NCI-H2171 (cell line): ENCODE measurements at places on chromosomes 7 and 10.

- no peak for DNase-seq
Measured at GRCh38 chr7:56003749-56004148, 39.4 kb downstream of the NIPSNAP2 start.

DNA sequence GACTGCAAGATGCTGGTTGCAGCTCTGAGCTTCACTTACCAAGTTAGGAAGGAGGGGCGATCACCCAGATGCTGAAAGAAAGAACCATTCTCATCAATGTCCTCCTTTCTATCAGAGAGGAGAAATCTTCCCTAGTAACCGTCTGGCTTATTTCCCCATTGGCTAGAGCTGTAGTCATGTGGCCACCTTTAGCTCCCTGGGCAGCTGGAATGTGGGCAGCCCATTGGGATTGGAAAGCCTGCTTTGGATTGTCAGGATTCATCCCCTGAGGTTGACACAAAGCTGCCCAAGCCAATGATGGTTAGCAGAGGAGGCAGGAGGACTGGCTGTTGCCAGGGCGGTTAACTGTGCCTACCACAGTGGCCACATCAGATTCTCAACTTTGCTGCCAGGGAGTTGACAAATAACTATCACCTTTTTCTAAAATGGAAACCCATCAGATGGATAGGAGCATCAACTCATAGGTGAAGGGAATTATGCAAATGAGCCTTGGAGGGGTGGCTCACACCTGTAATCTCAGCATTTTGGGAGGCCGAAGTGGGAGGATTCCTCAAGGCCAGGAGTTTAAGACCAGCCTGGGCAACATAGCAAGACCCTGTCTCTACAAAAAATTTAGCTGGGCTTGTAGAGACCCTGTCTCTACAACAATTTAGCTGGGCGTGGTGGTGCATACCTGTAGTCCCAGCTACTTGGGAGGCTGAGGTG lies 206.4 kb upstream of the GALNT17 start:
- no peak for DNase-seq

DNA sequence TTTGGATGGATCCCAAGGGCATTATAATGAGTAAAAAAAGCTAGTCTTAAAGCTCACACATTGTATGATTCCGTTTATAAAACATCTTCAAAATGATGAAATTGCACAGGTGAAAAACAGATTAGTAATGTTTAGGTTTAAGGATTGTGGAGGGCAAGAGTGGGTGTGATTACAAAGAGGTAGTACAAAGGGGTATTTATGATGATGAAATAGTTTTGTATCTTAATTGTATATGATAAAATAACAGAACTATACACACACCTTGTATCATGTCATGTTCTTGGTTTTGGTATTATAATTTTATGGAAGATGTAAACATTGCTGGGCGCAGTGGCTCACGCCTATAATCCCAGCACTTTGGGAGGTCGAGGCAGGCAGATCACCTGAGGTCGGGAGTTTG lies 2.8 kb upstream of the SSC4D start:
- DNase-seq, result no peak

DNA sequence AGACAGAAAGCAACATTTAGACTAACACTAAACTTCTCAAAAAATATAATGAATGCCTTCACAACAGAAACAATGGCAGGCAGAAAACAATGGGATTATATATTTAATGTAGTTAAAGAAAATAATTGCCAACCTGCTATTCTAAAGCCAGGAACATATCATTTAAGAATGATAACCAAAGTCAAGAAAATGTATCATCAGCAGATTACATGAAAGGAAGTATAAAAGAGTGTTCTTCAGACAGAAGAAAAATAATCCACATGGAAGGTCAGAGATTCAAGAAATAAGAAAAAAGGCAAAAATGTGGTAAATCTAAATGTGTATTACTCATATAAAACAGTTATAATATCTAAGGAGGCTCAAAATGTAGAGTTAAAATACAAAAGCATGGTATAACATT lies 98.1 kb downstream of the CYP26A1 start:
- DNase-seq, result no peak

GRCh38 chr10:95474228-95475002 lies 86.8 kb downstream of the SORBS1 start:
- DNase-seq, result no peak

DNA sequence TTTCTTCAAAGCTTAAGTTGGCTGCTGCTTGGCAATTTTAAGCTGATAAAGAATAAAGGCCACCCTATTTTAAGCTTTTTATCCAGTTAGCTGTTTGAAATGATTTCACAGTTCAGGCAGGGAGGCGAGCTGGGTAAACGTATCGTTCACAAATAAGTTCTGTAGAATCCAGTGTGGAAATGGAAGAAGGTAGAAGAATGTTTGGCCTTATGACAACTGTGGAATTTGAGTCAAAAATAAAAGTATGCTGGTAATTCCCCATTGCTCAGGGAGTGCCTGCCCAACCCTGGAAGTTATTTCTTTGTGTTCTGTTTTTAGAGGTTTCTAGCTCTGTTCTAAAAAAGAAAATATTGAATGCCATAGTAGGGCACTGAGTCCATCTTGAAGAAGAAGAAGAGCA lies 113.1 kb downstream of the ARL4A start:
- DNase-seq, result no peak

DNA sequence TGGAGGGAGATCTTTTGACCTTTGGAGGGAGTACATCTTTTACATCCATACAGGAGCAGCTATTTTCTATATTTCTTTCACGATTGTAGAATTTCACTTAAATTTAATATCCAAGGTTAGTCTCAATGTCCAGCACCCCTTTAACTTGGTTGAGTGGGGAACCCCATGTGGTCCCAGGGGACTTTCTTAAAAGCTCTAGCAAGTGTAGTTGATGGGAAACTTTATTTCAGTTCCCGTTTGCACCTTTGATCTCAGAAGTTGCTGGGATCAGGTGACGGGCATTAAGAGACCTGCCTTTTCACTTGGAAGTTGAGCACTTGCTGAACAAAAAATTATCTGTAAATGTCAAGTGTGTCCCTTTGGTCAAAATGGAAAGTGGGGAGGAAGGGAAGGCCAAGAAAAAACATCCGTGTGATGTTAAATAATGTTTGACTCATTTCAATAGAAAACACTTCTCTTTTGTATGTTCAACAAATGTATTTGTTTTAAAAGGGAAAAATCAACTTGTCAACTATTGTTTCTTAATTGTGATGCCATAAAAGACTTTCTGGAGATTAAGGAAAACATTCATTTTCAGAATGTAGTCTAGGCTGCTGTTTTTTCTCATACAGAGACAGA lies 370.1 kb upstream of the GALNT17 start:
- DNase-seq, result no peak

DNA sequence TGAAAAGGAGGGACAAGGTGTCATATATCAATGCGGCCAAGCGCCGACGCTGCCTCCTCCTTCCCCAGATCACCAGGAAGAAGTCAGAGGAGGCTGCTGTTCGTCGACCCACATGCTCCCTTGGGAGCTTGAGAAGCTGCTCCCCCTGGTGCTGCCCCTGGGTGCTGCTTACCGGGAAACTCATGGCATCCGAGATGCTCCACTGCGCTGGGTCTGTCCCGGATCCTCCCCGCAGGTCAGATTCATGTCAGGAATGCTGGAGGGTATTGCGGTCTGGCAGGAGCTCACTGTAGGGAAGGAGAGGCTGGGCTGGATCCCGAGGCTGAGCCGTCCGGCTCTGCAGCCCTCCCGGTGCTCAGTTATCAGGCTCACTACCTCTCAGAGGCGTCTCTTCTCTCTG lies 123.7 kb upstream of the FAM20C start:
- no peak for DNase-seq

GRCh38 chr10:130934293-130935127 lies 377.0 kb downstream of the TCERG1L start:
- DNase-seq, result no peak

DNA sequence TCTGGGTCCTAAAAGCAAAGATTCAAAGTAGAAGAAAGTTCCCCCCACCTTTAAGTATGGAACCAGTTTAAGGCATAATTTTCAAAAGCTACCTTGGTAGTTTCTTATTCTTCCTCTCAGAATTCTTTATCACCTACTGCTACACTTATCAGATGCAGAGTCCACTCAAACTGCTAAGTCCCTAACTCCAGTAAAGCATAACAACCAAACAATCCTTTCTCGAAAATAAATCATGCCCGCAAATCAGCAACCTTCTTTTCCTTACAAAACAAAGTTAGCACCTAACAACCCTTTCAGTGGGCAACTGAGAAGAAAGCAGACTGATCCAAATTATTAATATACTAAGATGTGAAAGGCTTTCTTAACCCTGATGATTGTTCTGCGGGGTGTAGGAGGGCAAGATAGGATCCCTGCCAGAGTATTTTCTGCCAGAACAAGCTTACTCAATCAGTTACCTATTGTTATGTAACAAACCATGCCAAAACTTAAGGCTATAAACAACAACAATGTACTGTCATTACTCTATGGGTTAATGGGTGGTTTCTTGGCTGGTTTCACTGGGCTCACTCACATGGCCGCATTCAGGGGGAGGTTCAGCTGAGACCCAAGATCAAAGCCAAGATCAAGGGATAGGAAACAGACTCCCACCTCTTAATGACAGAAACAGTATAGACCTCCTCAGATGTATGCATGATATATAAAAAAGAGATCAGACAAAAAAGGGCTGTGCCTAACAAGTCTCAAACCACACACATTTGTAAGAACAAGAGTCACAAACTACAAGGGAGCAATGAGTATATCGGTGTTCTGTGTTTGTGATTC lies 42.0 kb downstream of the CCDC6 start:
- DNase-seq, result no peak

DNA sequence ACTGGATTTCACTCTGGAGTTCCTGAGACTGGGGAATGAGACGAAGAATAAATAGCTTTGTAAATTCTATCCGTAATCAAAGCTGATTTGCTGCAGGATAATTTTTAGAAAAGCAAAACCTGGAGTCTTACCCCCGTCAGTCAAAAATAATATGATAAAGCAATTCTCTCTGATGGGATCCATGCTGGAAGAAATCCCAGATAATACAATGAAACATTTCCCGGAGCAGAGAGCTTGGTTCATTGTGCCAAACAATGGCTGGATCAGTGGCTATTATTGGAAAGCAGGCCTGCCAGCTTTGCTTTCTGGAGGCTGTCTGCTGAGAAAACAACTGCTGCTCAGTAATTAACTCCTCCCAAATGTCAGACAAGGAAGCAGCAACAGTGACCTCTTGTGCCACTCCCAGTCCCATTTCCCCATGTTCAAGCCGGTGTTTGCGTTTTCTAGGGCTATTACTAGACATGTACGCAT lies 609.4 kb upstream of the PCDH15 start:
- DNase-seq, result no peak
